ENCODE measurements at places on chromosomes 1 and 21. TPM values are rescaled to one million over a fixed set of nuclear protein-coding genes. Genes with fewer than 3 reads are reported as not detected.

KIF17 gene
- total RNA-seq = 1.8 TPM

OR2L13 gene
- not detected for total RNA-seq

DNA sequence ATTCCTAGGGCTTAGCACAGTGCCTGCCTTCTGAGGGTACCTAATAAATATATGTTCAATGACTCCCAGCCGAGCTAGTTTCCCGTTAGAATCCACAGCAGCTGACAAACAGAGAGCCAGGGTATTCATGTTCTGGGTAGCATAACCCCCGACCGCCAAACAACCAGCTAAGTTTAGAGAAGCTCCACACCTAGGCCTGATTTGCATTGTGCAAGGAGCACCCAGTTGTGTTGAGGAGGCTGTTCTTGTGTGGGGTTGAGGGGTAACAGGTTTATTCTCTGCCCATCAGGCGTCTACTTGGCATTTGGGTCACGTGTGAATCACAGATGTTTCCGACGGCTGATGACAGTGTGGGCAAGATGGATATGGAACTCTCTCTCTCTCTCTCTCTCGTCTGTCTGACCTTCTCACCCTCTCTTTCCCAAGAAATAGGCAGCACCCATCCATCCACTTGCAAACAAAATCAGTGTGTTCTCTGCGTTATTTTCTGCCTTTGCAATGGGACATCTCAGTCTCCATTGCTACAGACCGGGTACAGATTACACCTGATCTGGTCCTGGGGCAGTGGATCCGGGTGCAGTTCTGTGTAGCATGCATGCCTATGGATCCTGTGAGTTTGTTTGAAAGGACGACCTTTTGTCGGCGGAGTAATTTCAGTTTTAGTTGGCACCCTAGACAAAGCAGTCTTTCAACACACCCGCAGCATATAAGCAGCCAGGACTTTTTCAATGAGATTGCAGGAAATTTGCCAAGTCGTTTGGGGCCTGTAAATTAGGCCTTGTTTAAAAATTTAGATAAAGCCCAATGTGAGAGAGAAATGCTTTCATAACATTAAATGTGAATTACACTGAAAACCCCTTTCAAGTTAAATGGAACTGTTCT is 29.4 kb downstream of the KAZN start:
- no peak for DNase-seq

LHX8 gene
- total RNA-seq = not detected

HP1BP3 gene
- 176 TPM for total RNA-seq

KCNA2 gene
- total RNA-seq = not detected

DNA sequence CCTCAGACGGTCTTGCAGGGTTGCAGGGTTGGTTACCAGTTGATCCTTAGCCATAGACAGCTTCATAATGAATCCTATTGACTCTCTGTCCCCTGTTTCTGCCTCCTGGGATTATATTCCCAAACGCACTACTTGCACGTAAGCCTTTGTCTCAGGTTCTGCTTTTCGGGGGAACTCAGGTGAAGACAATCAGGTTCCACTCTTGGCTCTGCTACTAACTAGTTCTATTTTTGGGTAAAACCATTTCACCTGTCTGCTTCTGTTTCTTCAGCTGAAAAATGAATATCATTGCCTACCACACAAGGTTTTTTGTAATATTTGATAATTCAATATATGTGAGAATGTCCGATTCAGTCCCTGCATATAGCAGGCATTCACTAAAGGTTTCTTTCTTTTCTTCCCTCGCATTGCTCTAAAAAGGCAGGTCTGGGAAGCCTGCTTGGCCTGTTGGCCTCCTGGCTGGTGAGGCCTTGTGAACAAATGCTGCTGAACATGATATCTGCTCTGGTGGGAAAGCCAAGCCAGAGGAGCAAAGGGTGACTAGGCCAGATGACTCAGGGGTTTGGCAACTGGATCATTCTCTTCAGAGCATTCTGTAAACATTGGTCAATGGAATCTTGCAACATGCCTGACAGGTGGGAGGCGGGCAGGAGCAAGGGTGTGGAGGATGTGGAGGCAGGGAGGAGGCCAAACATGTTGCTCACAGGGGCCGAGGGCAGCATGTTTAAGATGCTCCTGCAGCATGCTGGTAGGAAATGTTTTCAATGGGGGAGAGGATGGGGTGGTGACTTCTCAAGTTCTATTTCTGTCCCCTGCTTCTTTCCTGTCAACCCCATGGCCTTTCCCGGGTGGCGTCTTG is 23.8 kb downstream of the IER5 start:
- DNase-seq = peak; percentile 99

GRCh38 chr1:102897557-102897956 is 210.8 kb downstream of the COL11A1 start:
- no peak for DNase-seq

GRCh38 chr1:1080951-1081310 is 6.8 kb upstream of the RNF223 start:
- no peak for DNase-seq

- no peak for DNase-seq
Measured at GRCh38 chr1:73517603-73518191, 680.3 kb downstream of the LRRIQ3 start.

- DNase-seq = peak; percentile 49
Measured at GRCh38 chr1:65255035-65255655, 54.2 kb upstream of the DNAJC6 start.

DNA sequence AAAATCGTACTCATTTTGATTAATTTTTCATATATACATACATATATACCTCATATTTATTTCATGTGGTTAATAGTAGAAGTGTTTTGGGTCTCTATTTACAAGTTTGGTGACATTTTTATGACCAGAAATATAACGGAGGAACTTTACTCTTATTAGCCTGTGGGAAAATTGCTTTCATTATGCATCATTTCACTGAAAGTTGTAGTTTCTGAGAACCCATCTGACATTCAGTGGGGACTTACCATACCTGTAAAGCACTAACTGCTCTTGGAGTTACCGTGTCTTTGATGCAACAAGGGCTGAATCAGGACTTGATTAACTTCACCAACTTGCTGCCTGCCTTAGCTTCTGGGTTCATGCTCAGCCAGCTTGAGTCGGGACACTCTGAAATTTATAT is 49.9 kb upstream of the ITPKB start:
- DNase-seq = no peak

MXRA8 gene
- 0.32 TPM for total RNA-seq

EFNA1 gene
- total RNA-seq = 48.2 TPM

DNA sequence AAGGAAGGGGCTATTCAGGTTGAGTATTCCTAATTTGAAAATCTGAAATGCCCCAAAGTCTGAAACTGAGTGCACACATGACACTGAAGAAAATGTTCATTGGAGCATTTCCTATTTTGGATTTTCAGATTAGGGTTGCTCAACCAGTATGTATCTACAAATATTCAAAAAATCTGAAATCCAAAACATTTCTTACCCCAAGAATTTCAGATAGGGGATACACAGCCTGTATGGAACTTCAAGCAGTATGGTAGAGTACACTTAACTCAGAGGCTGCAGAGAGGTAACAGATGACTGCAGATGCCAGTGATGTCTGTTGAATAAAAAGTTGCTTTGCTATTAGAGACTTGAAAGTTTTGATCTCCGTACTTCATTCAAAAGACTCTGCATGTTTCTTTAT is 19.0 kb downstream of the YTHDF2 start:
- DNase-seq = no peak

DNA sequence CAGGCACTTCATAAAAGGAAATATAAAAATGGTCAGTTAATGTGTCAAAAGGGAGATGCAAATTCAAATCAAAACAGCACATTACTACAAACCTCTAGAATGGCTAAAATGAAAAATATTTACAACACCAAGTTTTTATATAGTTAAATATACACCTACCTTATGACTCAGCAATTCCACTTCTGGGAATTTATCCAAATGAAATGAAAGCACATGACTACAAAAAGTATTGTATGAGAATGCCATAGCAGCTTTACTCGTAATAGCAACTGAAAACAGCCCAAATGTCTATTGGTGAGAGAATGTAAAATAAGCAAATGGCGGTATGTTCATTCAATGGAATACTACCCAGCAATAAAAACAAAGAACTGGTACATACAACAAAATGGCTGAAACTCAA is 175.8 kb upstream of the SPAG17 start:
- DNase-seq = peak; percentile 76

BSND gene
- total RNA-seq = not detected

TATDN3 gene
- 8.7 TPM for total RNA-seq

ERRFI1 gene
- total RNA-seq = 98.3 TPM

- no peak for DNase-seq
Measured at GRCh38 chr1:201761871-201762270, 67.1 kb upstream of the IPO9 start.

- DNase-seq = peak; percentile 86
Measured at GRCh38 chr1:202029171-202029665, 18.8 kb downstream of the ELF3 start.

DNA sequence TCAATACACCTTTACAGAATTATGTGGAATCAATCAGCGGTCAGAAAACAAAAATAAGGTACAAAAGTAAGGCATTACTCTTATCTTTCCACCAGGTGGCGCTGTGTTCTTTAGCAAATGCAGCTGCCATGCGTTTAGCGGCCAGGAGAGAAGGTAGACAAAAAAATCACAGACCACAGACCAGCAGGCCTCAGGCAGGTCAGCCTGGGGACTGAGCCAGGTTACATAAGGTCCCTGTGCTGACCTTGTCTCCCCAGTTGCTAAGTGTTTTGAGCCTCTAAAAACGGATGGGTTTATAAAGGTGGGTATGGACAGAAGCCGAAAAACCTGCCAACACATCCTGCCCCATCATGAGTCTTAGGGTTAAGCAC is 2.8 kb downstream of the RGS16 start:
- DNase-seq = no peak

DNAJC28 gene
- total RNA-seq = 1.2 TPM

DNA sequence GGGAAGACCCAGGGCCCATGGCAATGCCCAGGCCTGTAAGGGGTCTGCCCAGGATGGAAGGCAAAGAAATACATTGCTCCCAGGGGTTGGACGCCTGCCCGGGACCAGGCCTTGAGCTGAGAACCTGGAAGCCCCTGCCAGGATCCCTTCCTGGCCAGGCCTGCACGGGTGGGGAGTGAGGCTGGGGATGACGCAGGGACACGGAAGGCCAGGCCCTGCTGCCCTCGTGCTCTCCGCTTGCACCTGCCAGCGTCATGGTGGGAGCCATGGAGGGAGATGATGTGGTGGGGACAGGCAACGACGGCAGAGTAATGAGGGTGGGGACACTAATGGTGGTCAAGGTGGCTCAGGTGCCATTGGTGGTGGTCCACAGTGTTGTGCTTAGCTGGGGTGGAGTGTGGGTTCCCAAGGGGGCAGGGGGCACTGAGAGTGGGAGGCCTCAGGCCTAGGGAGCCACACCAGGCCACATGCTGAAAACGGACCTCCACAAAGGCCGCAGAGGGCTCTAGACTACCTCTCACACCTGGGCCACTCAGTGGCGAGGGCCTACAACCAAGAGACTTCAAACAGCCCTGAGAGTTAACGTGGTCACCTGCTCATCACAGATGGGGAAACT is 4.3 kb downstream of the HES3 start:
- no peak for DNase-seq

DNA sequence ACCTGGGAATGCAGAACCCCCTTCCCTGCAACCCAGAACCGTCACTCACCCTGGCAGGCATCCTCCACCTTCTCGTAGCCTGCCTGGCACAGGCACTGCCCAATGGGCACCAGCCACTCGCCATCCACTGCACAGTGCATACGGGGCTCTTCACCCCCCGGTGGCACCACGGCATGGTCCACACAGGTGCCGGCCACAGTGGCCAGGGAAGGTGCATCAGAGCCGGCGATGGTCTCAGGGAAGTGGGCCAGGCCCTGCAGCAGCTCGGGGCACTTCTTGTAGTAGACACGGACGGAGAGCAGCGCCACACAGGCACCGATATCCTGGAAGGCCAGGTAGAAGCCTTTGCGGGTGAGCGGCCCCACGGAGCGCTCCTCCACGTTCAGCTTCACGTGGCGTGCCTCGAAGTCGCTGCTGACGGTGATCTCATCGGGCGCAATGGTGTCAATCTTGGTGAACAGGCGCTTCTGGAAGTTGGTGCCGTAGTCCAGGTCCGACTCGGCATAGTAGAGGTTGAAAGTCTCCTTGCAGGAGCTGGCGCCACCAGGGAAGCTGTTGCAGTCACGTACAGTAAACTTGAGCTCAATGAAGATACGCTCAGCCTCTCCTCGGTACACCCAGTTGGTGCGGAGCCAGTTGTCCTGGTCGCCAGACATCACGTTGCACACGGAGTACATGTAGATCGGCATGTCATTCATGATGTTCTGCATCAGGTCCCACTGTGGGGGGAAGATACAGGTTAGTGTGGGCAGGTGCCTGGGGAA is 7.4 kb downstream of the EPHA2 start:
- no peak for DNase-seq

DNA sequence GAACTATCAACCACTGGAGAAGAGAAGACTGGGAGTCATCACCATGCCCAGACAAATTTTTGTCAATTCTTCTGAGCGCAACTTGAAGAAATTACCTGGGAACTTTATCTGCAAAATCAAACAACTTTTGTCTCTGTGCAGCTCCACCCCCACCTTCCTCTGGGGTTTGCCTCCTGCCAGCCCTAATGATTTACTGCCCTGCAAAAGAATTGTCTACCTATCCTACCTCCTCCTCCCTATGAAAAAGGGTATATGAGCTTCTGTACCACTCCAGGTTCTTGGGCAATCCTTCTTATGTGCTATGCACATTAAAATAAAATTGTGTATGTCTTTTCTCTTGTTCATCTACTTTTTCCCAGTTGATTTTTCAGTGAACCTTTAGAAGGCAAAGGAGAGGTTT is 191.9 kb downstream of the URB2 start:
- no peak for DNase-seq

All from foreskin keratinocyte (primary cell).